Stimulated activated CD4-positive, alpha-beta T cell treated with anti-CD3 and anti-CD28 coated beads, Interleukin-15, amount 100 ng/mL, for 1 hour (primary cell): ENCODE measurements at places on chromosomes 16 and 17.

DNA sequence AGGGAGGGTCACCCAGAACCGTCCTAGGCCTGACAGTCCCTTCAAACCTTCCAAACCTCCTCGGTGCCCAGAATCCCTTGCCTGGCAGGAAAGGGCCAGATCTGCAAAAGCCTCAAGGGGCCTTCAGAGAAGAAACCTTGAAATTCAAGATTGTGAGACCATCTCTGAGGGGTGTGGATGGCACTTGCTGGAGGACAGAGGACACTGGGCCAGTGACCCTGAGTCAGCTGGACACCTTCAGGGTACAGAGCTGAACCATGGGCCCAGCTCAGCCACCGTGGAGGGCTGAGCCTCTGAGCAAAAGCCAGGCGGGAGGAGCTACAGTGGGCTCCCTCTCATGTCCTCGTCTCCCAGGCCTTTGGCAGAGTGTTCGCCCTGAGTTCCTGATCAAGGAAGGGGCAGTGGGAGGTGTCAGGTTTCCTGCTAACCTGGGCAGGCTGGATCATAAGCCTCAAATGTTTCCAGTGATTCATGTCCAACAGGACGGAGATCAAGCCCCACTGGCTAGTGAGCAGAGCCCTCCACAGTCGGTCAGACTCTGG, 3.0 kb downstream of the PDILT start:
- no peak for DNase-seq

- DNase-seq: no peak
Observed at GRCh38 chr17:50527155-50527762, 5.3 kb upstream of the EPN3 start.

DNA sequence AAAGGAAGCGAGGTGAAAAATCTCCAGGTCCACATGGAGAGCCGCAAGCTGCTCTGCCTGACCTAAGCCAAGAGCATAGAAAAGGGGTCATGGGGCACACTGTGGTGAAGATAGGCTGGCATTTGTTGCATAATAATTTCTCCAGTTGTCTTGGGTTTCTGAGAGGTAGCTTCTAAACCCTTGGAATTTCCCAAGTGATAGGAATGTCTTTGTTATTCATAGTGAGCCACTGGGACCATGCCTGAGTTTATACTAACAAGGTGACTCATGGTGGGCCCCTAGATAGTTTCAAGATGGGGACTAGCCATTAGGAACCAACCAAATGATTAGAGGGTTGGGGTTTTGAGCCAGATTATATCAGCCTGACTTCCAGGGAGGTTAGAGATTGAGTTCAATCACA, 25.6 kb downstream of the SOST start:
- DNase-seq: no peak

DNA sequence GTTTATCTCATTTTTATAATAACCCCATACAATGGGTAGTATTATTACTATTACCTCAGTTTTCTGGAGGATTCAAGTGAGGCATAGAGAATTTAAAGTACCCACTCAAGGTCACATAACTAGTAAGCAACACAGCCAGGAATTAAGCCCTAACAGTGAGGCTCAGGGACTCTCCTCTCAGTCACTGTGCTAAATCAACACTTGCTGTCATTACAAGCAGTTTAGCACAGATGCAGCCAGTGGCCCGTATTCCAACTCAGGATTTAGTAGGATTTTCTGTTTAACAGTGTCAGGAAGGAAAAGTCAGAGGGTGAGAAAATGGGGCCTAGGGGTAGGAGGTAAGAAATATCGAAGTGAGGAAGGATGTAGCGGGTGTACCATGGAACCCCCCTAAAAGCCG, 536.9 kb downstream of the TMEM114 start:
- DNase-seq: no peak

- DNase-seq: no peak
Observed at GRCh38 chr16:83019963-83020362, 393.2 kb downstream of the CDH13 start.

DNA sequence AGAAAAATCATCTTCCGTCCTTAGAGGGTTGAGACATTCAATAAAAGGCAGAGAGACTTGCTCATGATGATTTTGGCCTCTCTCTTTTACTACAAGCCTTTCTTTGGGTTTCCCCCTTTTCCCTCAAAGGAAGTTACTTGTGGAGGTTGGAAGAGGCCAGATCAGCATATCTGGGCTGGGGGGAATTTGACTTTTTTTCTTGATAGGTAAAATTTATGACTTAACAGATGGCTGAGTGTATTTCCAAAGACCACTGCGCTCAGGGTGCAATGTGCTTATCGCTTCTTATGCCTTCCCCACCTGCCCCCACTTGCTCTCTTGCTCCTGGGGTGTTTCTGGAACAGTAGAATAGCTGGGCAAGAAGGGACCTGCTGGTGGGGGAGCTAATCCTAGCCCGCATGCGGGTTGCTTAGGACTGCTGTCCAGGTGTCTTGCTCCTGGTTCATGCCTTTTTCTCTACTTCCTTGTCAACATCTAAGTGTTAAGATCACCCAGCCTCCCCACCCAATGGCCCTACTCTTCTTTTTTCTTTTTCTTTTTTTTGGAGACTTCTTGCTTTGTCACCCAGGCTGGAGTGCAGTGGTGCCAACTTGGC, 131.9 kb downstream of the MSI2 start:
- no peak for DNase-seq

- no peak for DNase-seq
Observed at GRCh38 chr16:982145-983043, 824 bp downstream of the SOX8 start.

DNA sequence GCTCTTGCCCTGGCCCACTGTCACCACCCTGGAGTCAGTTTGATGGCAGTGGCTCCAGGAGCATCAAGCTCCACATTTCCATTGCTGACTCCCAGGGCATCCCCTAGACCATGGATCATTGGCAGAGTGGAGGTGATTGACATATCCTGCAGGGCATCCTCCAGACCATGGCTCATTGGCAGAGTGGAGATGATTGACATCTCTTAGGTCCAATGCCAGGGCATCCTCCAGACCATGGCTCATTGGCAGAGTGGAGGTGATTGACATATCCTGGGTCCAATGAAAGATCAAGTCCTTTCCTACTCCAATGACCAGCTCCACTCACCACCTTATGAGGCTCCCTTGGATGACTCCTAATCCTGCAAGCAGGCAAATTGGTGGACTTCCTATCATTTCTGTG, 174.3 kb upstream of the NLRP1 start:
- DNase-seq: no peak

GRCh38 chr17:28916302-28916934, 13.5 kb upstream of the DHRS13 start:
- no peak for DNase-seq

- no peak for DNase-seq
Observed at GRCh38 chr16:6749698-6750097, 582.9 kb upstream of the RBFOX1 start.
